ENCODE measurements at places on chromosomes 16 and 17.
A peak's percentile ranks its signal among the peaks of the same experiment; 100 is the strongest.

GRCh38 chr16:3503523-3503922 lies 2.7 kb downstream of the CLUAP1 start:
- no peak for DNase-seq

DNA sequence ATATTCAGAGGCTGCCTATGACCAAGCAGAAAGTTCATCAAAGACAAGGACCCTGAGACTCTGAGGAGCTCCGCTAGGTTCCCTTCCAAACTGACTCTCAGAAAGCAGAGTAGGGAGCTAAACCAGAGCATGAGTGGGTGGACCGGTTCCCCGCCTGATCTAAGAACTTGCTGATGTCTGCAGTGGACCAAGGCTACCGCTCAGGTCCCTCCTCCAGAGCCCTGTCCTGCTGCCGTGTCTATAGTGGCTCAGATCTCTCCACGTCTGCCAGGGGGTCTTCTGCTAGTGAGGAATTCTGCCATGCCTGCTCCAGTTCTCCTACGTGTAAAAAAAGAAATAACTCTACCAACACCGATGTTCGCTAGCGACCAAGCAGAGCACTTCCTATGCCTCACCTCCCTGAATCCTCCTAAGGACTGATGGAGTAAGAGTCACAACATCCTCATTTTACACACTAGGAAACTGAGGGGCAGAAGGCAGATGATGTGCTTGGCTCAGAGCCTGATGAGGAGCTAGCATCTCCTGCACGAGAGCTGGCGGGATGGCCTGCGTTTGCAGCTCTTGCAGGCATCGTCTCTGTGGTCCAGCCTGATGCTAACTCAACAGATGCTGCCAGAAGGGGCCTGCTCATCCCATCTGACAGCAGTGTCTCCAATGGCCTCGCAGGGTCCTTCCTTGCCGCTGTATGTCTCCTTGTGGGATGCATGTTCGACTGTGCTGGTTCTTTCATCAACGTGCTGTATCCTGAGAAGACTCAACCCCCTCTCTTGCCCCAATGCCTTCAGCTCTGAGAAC lies 265.5 kb downstream of the C16orf95 start:
- no peak for DNase-seq

DNA sequence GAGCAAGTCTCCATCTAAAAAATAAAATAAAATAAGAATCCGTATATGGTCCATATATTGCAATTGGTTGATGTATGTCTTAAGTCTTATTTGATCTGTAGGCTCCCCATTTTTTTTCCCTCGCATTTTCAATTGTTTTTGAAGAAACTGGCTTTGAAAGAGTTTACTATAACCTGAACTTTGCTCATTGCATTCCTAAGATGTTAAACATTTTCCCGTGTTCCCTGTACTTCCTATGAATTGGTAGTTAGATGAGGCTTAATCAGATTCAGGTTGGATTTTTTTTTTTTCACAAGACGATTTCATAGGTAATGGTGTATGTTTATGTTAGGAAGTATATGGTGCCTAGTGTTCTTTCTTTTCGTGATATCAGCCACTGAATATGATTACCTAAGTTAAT lies 3.3 kb downstream of the LRRC36 start:
- no peak for DNase-seq

DNA sequence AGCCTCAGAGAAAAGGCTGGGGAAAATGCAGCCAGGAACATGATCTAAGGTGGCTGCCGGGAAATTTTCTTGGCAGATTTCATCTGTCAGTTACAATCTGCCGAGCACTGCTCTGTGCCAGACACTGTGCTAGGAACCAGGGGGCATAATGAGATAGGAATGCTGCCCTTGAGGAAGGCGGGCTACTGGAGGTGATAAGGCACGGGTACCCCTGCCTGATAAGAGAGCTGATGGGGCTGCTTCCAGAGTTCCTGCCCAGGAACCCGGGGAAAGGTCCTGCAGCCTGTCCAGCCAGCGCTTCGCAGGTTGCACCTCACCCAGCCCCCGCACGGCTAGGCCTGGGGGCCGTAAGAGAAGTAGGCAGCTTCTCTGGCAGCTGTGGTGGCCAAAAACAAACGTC lies 3.1 kb downstream of the SCNN1G start:
- no peak for DNase-seq

- no peak for DNase-seq
These were observed 116.7 kb downstream of the C16orf78 start for GRCh38 chr16:49490321-49490705.

GRCh38 chr17:64368277-64368676 lies 22.4 kb downstream of the PECAM1 start:
- no peak for DNase-seq

GRCh38 chr16:89964201-89964600 lies 15.6 kb downstream of the DEF8 start:
- no peak for DNase-seq

DNA sequence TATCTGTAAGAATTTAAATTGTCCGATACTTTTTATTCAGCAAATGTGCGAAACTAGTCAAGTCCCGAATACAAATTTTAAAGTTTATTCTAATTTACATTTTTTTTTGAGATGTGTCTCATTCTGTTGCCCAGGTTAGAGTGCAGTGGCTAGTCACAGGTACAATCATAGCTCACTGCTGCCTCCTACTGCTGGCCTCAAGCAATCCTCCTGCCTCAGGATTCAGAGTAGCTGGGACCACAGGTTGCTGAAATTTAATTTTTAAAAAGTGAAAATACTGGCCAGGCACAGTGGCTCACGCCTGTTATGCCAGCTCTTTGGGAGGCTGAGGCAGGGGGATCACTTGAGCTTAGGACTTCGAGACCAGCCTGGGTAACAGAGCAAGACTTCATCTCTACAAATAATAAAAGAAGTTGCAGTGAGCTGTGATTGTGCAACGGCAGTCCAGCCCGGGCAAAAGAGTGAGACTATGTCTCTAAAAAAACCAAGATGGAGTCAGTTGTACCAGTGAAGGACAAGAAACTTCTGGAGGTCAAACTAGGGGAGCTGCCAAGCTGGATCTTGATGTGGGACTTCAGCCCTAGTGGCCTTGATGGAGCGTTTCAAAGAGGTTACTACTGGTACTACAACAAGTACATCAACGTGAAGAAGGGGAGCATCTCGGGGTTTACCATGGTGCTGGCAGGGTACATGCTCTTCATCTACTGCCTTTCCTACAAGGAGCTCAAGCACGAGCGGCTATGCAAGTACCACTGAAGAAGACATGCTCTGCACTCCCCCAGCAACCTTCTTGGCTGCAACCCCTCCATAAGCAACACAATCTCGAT lies 5.6 kb downstream of the POLG2 start:
- DNase-seq, result peak; percentile 54

GRCh38 chr16:74773446-74774222 lies 986 bp downstream of the FA2H start:
- DNase-seq, result no peak

- peak; percentile 77 for DNase-seq
These were observed 857 bp upstream of the STAT5A start for GRCh38 chr17:42287305-42287976.

DNA sequence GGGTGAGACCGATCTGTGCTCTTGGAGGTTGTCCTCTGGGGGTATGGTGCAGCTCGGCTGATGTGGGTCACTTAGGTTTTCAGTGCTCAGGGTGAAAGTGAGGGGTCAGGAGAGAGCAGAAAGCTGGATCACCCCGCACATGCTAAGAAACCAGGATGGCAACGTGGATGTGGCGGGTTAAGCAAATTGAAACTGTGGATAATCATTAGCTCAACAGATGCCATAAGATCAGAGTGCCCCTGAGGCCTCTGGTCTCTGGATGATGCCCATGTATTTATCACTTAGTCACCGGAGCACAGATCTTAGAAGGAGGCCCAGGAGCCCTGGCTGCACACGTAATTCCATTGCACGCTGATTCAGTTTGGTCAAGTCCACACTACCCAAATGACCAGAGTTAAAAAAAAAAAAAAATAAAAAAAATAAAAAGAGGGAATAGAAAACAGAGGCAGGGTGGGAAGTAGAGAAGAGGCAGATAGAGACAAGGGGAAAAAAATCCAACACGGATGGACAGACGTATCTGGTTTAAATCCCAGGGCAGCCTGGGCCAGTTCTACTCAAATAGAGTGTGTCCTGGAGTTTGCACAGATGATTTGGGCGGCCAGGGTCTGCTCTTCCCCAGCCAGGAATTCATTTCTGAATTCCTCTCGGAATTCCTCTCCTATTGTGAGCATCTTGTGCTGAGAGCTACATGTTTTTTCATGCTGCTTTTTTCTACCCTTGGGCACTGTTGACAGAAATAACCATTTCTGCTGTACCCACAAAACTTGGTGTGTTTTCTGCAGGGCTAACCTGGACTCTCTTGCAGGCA lies 378.3 kb downstream of the CPPED1 start:
- DNase-seq, result no peak

GRCh38 chr16:49414671-49415070 lies 41.1 kb downstream of the C16orf78 start:
- DNase-seq, result no peak

DNA sequence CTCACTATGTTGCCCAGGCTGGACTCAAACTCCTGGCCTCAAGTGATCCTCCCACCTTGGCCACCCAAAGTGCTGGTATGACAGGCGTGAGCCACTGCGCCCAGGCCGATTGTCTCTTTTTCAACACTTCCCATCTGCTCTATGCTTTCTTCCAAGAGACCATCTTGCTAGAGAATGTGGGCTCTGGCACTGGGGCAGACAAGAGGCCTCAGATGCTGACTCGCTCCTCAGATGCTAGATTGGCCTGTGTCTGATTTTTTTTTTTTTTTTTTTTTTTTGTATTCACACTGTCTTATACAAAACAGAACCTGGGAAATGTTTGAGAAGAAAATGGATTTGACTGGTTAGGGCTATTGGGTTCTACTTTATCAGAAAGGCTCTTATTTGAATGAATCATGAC lies 58.2 kb downstream of the CYB5D2 start:
- no peak for DNase-seq

GRCh38 chr17:38452719-38453118 lies 24.5 kb downstream of the ARHGAP23 start:
- no peak for DNase-seq

DNA sequence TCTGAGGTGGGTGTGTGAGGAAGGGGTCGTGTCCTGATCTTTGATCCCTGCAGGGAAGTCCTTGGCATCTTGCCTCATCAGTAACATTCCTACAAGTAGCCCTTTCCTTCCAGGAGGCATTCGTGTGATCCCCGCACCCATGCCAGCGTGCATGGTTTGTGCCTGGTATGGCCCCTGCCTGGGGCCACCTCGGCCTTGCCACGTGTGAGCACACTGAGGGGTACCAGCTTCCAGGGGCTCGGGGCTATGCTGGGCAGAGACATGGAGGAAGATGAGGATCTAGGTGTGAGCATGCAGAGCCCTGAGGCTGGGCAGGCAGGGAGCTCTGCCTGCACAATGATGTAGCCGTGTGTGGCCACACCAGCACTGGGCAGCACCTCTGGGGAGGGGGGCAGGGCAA lies 6.0 kb downstream of the HSD3B7 start:
- no peak for DNase-seq

DNA sequence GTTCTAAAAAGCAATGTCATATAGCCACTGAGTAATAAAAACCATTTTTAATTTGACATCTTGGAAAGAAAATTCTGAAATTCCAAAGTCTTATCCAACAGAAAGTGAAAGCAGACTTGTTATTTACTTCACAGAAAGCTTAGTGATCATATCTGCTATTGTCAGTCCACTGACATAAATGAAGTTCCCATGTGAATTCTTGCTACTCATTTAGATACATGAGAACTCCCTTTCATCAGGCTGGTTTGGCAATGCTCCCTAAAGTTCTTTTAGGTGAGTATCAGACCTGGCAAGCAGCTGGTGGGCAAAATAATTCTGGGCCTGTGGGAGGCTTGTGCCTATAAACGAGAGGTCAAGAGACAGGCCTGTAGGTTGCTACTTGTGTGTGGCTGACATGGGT lies 23.4 kb downstream of the NME2 start:
- DNase-seq, result peak; percentile 51

DNA sequence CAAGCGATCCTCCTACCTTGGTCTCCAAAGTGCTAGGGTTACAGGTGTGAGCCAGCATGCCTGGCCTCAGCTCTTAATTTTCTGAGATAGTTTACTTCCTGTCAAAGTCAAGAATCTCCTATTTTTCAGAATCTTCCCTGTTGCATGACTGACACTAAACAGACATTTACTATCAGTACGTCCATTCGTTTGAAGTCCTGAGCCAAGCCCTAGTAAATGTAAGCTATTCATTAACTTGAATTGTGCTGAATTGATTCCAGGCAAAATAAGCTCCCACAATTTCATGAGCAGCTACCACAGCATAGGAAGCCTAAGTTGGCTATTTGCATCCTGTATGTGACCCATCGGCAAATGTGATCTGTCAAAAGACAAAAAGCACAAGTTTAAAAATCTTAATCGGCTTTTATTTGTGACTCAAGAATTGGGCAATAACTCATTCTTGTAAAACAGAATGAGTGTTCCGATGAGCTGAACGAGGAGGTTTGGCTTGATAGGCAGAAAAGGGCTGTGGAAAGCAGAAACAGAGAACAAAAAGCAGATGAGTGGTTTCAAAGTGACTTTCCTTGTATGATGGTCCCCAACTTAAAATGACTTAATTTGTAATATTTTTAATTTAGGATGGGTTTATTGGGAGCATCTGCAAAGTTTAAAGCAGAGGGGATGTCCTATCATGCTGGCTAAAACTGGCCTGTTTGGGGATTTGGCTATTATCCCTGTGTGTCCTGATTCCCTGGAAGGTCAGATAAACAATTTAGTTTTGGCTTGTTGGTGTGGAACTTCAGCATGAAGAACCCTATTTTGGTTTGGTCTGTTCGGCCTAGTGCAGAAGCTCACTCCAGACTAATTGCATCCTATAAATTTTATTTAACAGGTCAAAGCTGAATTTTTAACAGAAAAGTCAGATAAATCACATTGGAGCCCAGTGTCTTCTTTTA lies 14.2 kb downstream of the RNF112 start:
- no peak for DNase-seq

GRCh38 chr16:12501707-12502457 lies 301.8 kb downstream of the CPPED1 start:
- DNase-seq, result no peak

DNA sequence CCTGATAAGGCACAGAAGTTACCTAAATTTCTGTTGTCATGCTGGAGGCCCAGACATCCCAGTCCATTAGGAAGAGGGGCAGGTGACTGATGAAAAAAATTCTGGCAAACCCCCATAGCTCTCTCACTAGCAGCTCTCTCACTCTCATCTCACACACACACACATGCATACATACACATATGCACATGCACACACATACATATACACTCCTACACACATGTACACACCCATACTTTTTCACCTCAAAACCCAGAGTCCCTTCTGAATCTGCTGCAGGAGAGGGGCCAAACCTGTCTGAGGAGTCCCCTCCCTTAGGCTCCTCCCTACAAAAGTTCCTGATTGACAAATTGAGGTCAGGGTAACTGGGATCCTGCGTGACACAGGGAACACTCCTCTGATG lies 22.6 kb upstream of the SDR42E2 start:
- no peak for DNase-seq

DNA sequence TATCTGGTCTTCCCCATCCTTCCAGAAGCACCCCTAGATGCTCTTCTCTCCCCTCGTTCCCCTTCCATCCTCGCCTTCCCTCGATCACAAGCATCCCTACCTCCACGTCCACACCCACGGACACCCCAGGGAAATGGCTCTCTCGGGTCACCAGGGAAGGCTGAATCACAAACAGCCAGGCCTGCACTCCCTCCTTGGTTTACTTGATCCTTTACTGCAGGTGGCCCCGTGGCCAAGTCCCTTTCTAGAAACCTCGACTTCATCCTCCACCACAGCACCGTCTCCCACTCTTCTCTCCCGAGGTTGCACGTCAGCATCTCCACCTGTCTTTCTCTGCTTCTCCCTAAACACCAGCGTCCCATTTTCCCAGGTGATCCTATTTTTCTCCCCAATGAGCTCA lies 6.5 kb upstream of the RBFOX3 start:
- DNase-seq, result no peak

GRCh38 chr16:68082629-68083238 lies 2.4 kb upstream of the NFATC3 start:
- DNase-seq, result no peak

GRCh38 chr17:17190188-17190587 lies 15.9 kb downstream of the PLD6 start:
- DNase-seq, result peak; percentile 54
